NCI-H524 (cell line): ENCODE measurements at places on chromosomes 6 and 20.

- DNase-seq, result no peak
These were observed 147.2 kb downstream of the TFAP2C start for GRCh38 chr20:56776345-56776744.

- no peak for DNase-seq
These were observed 38.1 kb upstream of the RPP40 start for GRCh38 chr6:5041955-5042354.

- DNase-seq, result no peak
These were observed 99.9 kb downstream of the PRND start for GRCh38 chr20:4821590-4821989.

DNA sequence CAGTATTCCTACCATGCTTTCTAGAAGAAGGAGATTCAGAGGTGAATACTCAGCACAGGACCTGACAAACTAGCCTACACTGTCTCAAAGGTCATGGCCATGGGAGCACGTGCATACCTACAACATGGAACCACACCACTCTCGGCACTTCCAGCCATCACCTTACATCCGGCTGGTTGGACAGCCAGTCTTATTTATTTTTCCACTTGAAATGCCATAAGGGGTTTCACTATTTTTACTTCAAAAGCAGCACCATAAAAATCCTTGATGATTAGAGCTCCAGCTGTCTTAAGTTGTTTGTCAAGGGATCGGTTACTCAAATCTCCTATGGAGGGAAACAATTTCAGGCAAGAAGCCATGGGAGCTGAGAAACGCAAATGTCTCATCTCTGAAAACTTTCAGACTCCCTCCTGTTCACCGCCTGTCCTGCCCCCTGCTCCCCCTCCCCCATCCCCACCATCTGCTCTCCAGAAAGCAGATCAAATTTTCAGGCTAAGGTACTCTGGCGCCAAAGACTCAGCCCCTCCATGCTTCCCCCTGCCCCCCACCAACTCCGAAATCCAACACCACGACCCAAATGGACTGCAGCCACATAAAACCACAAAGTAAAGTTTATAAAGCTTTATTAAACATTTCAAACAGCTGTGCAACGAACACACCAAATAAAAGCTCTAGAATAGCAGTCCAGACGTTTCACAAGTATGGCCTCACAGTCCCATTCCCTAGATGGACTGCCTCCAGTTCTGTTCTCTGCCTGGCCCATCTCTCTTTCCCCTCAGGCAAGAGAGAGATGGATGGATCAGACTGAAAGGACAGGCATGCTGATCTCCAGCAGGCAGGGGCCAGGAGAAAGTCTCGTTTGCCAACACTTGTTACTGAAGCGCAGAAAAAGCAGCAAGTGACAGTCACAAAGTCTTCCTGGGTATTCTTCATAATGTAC is 4.0 kb upstream of the NNAT start:
- peak; percentile 98 for DNase-seq

DNA sequence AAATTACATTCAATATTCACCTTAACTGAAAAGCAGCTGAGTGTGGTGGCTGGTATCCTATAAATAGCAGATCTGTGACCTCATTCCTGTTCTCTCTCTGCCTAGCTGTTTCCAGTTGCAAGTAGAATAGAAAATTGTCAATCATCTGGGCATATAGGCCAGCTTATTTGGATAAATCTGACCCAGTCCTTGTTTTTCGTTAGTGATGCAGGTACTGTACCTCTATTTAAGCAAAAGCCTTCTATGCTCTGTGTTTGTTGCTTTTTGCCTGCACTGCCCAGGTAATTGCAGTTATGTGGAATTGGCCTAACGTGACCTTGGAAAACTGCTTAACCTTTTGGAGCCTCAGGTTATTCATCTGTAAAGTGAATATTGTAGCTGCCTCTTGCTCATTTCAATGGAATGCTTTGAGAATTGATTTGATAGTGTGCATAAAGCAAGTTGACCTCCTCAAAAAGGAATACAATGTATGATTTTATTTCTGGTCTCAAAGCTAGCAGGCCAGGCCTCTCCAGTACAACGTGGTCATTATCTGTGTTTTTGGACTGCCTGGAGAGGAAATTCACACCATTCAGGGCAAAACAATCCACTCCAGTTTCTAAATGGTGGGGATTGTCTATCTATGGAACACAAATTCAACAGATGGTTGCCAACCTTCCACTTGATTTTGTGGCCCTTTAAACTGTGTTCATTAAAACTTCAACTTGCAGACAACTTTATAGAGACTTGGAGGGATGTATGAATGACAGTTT is 508.7 kb upstream of the CITED2 start:
- no peak for DNase-seq

GRCh38 chr6:142907544-142907943 is 37.4 kb downstream of the HIVEP2 start:
- DNase-seq, result no peak

DNA sequence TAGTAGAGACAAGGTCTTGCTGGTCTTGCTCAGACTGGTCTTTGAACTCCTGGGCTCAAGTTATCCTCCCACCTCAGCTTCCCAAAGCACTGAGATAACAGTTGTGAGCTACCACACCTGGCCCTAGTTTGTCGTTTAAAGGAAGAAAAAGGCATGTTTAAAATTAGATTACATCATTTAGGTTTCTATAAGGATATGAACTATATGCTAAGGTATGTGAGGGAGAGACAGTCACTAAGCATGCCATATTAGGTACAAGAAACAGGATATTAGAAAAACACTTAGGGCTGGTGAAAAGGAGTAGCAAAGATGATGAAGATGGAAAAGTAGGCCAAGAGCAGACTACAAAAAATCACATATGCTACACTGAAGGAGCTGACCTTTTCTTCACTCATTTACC is 106.4 kb downstream of the ASCC3 start:
- DNase-seq, result no peak

DNA sequence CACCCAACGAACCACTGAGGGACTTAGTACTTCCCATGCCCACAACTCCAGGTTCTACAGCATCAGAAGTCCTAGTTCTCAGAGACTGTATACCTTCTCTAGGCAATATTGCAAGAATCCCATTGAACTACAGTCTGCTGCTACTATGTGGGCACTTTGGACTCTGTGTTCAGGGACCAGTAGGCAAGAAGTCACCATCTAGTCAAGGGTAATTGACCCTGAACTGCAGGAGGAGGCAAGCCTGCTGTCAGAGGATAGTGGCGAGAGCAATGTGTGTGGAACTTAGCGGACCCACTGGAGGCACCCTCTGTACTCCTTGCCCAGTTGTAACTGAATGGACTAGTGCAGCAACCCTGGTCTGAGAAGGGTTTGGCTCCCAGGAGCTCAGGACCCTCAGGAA is 15.7 kb downstream of the HEBP2 start:
- DNase-seq, result no peak

- no peak for DNase-seq
These were observed 51.1 kb downstream of the SGK1 start for GRCh38 chr6:134266776-134267175.

DNA sequence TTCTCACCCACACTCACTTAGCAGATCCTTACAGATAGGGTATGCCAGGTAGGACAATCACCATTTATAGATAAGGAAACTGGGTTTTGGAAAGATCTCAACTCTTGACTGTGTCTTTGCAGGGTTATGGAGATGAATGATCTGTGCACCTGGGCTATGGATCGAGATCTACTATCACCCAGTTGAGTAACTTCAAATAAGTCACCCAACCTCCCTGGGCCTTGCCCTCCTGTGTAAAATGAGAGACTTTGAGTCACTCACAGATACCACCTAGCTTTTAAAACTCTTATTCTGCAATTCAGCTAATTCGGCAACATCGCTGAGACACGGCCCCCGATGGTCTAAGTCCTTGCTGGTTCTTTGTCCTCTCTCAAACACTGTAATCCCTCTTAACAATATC is 53.5 kb downstream of the HIVEP2 start:
- DNase-seq, result no peak

DNA sequence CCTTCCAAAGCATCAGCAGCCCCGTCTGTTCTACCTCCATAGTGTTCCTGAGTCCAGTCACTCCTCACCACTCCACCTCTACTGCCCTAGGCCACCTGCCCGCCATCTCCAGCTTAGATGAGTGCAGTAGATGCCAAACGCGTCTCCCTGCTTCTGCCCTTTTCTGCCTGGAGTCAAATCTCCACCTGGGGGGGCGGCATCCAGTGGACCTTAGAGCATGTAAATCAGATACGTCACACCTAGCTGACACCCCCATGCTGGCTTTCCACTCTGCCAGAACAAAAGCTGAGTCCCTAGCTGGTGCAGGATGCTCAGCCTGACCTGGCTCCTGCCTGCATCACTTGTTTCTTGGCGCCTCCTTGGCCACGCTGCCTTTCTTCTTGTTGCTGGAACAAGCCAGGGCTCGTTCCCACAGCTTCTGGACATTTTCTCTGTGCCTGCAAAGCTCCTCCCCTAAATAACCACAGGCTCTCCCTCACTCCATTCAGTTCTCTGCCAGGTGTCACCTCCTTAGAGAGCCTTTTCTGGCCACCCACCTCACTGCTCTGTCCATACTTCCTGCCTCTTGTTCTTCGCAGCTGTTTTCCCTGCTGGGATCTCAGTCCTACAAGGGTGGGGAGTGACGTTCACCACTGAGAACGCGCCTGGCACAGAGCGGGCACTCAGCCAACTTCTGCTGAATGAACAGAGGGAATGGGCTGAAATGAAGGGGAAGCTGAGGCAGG is 5.8 kb downstream of the DDR1 start:
- no peak for DNase-seq

- DNase-seq, result peak; percentile 42
These were observed 963 bp downstream of the FOXF2 start for GRCh38 chr6:1390133-1390945.

GRCh38 chr6:56002336-56002735 is 126.9 kb upstream of the BMP5 start:
- DNase-seq, result no peak

DNA sequence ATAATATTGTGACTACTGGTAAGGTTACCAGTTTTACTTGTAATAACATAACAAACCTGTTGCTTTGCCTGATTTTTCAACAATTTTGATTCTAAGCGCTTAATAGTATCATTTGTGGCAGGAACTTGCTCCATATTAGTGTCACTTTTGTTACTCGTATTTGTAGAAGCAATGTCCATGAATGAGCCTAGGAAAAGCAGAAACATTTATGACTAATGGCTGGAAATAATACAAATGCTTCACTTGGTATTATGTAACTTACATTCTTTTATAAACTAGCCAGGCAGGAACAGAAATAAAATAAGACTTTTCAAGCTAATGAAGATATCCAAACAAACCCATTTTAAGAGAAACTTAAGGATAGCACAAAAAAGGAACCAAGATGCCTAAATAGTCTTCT is 38.9 kb downstream of the MAP3K7 start:
- no peak for DNase-seq

DNA sequence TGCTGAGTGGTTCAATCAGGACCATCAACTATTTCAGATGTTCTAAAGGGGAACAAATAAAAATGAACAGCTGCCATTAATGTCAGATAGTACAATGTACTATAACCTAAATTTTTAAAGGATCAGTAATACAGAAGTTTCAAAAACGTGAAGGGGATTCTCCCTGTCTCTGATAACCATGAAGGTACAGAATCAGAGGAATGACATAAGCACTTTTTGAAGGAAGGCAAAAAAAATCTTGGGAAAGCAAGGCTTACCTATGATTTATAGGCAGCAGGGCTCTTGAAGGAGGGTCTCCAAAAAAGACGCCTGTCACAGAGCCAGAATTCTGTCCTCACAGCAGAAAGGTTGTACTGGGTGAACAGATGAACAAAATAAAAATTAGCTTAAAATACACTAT is 20.1 kb downstream of the DEK start:
- no peak for DNase-seq

GRCh38 chr20:47021850-47022249 is 127.2 kb downstream of the EYA2 start:
- no peak for DNase-seq

DNA sequence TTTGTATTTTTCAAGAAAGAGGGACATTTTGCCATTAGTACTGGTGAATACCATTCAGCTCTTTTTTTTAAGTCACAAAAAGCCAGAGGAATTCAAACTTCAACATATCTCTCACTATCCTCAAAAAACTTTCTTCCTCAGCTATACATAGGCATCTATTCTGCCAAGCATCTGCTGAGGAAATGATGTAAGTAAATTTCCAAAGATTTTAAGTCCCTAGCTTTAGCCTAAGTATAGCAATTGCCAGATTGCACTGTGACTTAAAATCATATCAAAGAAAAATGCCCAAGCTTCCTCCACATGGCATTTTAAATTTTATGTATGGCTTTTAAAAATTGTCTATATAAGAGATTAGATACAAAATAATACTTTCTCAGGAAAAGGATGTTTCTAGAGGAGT is 237.4 kb downstream of the EYS start:
- DNase-seq, result no peak

DNA sequence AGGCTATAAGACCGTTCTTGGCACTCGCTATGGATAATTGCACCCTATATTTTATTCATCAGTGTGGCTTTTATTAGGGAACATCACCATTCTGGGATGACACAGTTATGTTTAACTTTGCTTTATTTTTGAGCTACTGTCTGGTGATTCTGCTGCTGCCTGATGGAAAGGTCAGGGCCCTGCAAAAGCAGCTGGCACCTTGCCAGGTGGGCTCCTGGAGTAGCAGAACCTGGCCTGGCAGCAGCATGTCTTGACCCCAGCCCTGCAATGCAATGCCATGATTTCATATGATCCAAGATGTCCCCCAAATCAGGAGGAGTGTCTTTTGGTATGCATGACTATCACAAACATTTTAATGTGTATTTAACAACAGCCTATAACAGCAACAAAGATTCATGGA is 228.4 kb upstream of the RSPO3 start:
- no peak for DNase-seq

DNA sequence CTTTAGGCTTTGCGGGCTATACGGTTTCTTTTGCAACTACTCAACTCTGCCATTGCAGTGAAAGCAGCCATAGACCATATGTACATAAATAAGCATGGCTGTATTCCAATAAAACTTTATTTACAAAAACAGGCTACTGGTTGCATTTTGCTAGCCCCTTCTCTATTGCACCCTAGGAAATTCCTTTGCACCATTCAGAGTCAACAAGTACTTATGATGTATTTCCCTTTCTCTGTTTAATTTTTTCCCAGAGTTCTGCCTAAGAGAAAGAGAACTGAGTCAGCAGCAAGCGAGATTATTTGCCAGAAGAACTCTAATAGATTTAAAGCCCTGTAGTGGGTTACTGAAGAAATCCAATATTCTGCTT is 33.8 kb downstream of the ADGRF1 start:
- no peak for DNase-seq

DNA sequence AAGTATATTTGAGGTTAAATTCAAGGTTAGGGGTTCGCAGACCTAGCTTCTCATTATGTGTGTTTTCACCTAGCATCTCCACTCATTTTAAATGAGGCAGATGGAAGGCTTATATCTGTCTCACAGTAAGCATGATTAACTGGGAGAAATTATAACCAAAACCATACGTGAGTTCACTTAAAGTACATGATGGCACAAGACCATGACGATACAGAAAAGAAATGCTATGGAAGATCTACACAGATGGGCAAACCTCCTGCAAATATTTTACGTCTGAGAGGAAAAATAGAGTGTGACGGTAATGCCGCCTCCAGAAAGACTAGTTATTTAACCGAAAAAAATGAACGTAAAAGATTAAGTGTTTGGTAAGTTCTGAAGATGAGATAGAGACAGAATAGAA is 337.8 kb downstream of the FARS2 start:
- DNase-seq, result no peak
